Activated CD8-positive, alpha-beta memory T cell treated with anti-CD3 and anti-CD28 coated beads for 48 hours (primary cell): ENCODE measurements at places on chromosomes 4 and X.

DNA sequence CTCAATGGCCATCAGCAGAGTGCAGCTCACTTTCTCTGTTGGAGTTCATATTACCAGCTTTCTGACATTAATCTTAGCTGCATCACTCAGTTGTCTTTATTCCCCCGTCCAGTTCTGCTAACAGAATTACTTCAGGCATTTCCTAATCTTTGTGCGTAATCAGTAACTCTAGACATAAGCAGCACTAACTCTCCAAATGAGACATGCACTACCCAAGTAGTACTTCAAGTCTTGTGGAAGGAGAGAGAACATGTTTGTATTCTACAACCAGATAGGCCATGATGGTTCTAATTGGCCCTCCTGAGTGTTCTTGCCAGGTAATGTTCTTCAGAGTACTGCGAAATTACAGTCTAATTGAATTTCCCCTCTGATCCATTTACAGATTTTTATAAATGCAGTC, 448.5 kb upstream of the RPS6KA3 start:
- no peak for DNase-seq

DNA sequence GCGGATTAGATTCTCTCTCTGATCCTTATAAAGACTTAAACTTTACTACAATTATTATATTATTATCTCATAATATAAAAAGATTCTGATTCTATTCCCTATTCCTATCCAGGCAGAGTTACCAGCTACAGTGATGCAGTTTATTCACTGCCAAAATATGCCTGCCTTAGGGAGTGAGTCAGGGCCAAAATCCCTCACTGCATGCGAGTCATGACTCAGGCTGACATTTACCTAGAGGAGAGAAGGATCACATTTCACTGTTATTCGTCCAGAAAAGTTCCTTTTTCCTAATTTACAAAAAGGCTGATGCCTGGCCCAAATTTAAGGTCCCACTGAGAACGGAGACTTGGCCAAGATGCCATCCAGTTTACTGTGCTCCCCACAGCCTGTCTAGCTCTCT, 168.5 kb upstream of the LDB2 start:
- DNase-seq = no peak

DNA sequence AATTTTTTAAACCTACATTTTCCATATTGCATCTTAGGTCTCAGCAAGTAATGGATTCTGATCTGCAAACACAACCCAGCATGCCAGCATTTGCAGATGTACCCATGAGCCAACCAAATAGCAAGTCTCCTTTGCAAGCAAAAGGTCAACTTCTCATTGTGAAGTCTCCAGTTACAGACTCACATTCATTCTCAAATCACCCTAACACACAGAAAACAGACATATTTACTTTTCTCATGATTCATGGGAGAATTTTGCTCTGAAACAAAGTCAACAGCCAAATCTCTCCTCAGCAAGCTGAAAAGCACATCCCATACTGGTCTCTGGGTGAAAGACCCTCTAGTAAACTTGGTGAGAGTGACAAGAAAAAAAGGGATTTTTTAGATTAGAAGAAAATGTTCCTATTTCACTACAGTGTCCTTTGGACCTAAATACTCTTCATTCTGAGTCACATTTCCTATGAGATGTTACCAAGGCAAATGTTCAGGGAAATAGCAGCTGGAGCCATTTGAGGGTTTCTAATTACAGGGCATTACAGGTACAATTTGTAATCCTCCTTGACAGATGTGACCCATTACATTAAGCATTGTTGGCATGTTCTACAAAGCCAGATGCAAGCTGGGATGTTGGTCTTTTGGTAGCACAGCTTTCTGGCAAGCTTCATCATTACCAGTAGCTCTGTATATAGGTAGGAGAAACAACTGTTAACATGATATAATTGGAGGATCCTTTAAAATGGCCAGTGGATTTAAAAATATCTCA, 383.3 kb downstream of the SMARCA1 start:
- no peak for DNase-seq

GRCh38 chr4:87055311-87055710, 120.5 kb downstream of the AFF1 start:
- no peak for DNase-seq

GRCh38 chr4:165915215-165915614, 42.2 kb downstream of the TLL1 start:
- no peak for DNase-seq

DNA sequence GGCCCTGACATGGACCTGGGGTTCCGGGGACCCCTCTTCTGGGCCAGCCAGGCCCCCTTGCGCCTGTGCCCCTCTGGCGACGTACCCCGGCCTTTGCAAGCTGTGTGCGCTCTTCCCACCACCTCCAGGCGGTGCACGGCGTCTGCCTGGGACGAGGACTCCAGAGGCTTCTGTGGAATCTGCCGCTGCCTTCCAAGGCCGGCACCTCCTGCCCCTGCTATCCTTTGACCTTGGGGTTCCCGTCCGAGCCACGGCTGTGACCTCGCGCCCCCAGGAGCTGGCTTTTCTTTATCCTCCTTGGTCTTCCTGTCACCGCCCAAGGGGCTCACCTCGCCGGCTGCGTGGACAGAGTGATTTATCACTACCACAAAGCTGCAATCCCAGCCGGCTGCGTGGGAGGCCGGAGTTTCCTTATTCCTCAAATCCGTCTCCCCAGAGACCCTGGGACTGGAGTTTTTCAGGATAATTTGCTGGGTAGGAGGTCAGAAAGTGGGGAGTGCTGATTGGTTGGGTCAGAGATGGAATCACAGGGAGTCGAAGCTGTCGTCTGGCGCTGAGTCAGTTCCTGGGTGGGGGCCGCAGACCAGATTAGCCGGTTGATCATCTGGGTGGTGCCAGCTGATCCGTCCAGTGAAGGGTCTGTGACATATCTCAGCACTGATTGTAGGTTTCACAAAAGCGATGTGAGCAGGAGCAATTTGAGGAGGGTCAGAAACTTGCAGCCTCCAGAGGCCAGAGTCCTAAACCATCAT, 19.8 kb upstream of the PLCXD1 start:
- DNase-seq = no peak

- no peak for DNase-seq
Measured at GRCh38 chr4:153183146-153183545, 21.1 kb upstream of the TRIM2 start.

GRCh38 chrX:114071412-114071811, 512.5 kb upstream of the HTR2C start:
- no peak for DNase-seq

DNA sequence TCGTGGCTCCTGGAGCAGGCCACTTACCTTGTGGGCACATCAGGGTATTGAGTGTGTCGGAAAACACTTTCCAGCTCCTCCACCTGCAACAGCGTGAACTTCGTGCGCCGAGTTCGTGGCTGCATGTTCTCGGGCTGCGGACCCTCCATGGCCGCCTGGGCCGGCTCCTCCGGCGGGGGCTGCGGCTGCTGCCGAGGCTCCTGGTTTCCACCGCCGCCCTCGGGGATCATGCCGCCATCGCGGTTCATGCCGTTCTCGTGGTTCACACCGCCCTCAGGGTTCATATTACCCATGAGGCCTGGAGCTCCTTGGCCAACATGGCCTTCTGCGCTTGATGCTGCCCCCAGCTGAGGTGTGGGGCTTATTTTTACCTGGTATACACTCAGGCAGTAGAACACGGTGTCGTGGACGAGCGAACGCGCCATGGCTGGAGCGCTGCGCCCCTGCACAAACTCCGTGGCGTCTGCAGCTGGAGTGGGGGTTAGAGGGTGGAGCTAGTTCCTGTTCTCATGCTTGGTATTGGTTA, at the start of gene RHOXF1:
TSS of gene RHOXF1 (minus strand) at position 476 of the 526 bp plus-strand sequence. CDS start at position 425, 51 bp downstream.
- DNase-seq = no peak

DNA sequence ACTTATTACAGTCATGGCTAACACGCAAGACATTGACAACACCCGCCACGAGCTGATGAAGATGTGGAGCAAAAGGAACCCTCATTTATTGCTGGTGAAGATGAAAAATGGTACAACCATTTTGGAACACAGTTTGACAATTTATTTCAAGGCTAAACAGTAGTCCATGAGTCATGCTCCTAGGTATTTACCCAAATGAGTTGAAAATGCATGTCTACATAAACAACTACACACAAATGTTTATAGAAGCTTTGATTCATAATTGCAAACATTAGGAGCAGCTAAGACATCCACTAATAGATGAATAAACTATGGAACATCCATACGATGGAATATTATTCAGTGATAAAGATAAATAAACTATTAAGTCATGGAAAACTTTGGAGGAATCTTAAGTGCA, 580.1 kb downstream of the RAPGEF2 start:
- no peak for DNase-seq

DNA sequence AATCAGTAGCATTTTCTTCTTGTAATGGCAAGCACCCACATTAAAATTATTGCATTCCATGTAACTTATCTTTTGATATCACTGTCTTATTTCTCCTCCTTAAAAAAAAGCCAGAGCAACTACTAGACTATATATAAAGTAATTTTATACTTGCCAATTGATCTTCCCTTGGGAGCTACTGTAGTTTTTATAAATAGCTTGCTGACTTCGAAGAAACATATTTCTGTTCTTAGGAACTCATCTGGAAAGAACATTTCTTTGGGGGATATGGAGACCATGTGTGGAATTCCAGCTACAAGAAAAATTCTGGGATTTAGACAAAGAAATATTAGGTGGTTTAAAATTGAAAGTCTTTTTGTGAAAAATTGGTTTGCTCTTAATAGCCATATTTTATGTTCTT, 94.9 kb downstream of the BMPR1B start:
- DNase-seq = no peak

- no peak for DNase-seq
Measured at GRCh38 chr4:98728871-98729270, 70.5 kb upstream of the TSPAN5 start.

DNA sequence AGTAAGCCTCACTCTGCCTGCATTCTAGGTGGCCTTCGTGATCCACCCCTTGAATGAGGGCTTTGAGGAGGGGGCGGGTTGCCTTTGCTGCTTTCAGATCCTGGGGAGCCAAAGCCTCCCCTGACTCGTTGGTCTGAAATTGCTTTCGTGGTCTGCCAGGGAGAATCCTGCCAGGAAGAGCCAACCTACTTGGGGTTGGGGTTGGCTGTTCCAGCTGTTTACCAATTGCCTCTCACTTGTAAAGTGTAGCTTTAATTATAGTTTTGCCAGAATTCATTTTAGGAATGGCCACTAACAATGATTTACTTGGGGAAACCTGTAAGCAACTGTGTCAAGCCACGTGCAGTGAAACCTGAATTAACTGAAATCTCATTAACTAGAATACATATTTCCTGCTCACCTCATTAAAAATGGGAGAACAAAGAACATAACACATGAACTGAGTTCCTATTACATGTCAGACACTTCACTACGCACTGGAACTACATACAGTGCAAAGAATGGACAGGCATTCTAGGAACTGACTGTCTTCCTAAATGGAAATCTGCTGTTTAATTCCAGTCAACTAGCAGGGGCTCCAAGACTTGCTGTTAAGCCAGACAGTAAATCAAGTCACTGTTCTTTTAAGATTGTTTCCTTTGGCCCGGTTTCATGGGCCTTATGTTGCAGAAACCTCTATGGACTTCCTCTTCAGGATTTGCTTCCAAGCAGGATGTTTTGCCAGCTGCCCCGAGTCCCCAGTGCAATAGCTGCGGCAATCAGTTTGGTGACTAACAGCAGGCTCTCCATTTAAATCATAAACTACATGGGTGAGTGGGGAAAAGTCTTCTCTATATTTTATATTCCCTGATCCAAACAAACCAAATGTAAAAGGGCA, 16.4 kb upstream of the NKRF start:
- no peak for DNase-seq

GRCh38 chr4:128827296-128827695, 17.8 kb downstream of the JADE1 start:
- no peak for DNase-seq

GRCh38 chr4:184442314-184442635, 32.1 kb downstream of the IRF2 start:
- no peak for DNase-seq

DNA sequence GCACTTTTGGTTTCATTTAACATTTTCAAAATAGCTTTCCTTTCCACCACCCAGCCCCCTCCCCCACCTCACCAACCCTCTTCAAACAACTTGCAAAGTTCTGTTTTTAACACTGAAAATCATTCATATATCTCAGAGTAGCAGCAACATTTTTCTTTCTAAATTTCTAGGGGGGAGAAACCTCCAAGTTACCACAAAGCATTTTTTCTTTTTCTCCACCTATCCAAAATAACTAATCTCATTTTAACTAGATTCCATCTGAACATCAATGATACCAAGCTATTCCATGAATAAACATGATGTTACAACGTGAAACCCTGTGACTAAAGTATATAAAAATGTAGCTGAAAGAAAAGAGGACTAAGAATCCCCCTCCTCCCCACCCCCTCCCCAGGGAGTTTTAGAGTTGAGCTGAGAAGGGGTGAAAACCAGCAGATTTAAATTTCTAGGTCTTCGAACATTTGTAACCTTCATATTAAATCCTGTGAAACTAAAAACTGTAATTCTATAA, 5.2 kb downstream of the LDB2 start:
- no peak for DNase-seq

DNA sequence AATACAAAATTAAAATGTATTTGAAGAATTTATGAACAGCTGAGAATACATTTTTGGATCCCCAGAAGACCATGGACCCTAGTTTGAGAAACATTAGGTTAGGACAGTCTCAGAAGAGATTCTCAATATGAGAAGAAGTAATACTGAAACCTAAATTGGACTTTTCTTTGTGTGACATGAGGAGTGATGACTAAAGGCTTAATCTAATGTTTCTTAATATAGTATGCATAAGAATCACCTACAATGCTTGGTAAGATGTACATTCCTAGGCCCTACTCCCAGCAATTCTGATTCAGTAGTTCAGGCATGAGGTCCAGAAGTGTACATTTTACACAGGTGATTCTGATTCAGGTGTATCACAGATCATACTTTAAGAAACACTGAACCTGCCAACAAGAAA, 31.6 kb upstream of the HUWE1 start:
- DNase-seq = no peak

DNA sequence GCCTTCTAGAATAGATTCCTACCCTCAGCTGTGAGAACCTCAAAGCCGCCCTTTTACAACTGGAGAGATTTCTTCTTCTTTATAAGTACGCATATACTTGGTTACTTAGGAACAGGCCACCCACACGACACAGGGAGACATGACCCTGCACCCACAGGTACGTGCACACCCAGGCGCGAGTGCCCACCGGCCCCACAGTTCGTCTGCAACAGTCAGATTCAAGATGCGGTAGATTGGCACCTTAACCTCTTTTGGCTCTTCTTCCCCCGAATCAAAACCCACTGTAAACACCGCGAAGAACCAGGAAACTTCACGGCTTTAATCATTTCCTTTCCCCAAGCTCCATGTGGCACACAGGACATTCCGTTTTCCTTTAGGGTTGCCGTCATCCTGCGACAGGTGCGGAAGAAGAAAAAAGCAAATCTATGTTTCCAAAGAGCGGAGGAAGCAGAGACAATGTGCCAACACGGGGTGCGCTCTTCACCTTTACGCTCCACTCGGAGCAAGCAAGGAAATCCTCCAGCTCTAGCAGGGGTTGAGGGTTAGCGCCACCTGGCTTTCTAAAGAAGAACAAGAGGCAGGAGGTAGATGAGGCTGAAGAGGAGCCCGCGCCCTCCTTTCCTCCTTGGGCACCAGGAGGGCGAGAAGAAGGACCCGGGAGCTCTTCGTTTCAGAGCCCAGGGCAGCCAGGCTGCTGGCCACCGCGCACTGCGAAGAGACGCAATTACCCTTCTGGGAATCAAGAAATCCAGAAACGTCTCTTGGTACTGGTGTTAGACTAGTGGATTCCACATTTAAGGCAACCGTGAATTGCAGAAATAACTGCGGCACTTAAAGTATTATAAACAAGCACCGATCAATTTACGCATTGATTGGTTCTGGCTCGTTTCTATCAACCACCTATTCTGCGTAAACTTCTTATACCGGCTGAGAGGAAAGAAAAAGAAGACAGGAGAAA, 35.7 kb downstream of the HAND2 start:
- DNase-seq = no peak
